ENCODE measurements at places on chromosomes 5 and 9.

DNA sequence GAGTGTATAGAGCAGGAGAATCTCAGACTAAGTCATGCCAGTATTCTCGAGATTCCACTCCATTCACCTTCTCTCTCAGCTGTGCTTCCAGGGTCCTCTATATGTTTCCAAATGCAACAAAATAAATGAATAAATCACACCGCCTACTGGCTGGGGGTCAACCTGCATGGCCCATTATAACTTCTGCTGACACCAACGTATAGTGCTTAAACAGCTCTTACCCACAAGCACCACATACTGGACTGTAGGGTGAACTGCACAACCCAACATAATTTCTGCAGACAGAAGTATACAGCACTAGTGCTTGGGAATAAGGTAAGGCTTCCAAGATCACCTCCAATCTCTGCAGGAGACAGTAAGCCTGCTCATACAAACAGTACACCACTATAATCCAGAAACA, 33.1 kb upstream of the HTR4 start:
- peak; percentile 71 for DNase-seq

GRCh38 chr5:90558344-90559192, at the start of gene ADGRV1:
TSS of gene ADGRV1 (plus strand) at chr5:90558797. CDS start at chr5:90558896, 99 bp downstream.
- peak; percentile 74 for DNase-seq

DNA sequence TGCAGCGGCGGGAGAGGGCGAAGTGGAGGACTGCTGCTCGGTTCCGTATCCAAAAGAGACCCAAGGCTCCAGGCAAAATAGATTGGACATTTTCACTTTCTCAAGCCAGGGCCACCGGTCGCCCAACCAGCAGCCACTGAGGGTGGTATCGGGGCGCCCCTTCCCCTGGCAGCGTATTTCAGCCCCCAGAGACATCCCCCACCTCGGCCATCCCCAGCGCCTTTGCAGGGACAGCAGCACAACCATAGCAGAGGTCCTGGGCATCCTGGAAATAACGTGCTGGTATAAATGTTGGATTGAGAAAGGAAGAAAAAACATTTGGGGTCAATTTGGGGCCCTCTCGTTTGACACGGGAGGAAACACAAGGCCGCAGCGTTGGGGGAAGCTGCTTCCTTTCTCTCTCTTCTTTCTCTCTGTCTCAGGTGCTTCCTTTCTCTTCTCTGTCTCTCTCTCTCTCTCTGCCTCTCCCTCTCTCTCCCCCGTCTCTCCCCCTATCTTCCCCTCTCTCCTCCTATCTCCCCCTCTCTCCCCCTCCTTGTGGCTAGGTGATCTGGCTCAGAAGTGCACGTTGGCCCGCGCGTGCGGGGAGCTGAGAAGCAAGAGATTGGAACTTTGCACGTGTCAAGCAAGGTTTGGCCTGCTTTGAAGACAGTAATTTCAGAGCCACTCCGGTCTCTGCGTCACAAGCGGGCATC, 624 bp upstream of the RETREG1 start:
- DNase-seq: no peak

- no peak for DNase-seq
Observed at GRCh38 chr5:77719666-77720363, 56.3 kb downstream of the TBCA start.
